Regular cardiac myocyte (primary cell): ENCODE measurements at places on chromosomes 5 and 9. TPM values are rescaled to one million over a fixed set of nuclear protein-coding genes. Genes with fewer than 3 reads are reported as not detected.

Gene OR2K2
- total RNA-seq: not detected in 2 replicates

Gene FIBCD1
- 3.3 and 3.4 TPM in 2 replicates for total RNA-seq

Gene B4GALT7
- 40.5 and 53.0 TPM in 2 replicates for total RNA-seq

Gene UGT3A1
- not detected in 2 replicates for total RNA-seq

Gene CAMK4
- 5.1 and 5.8 TPM in 2 replicates for total RNA-seq

Gene TTC16
- under 0.01 TPM in 1 of 2 replicates, not detected in the other for total RNA-seq

Gene OR13C4
- total RNA-seq: not detected in 2 replicates

Gene PROB1
- 1.1 and 1.2 TPM in 2 replicates for total RNA-seq

Gene WNT8A
- not detected in 2 replicates for total RNA-seq

Gene MXD3
- total RNA-seq: 3.7 and 15.7 TPM in 2 replicates

Gene MCTP1
- 0.77 and 3.7 TPM in 2 replicates for total RNA-seq

Gene ARL14EPL
- total RNA-seq: 0.19 TPM in 1 of 2 replicates, not detected in the other

Gene PCDHAC1
- total RNA-seq: under 0.01 and 0.56 TPM in 2 replicates

Gene ISL1
- total RNA-seq: not detected in 2 replicates
